ENCODE measurements at places on chromosomes 5 and 9.

- no peak for DNase-seq
Measured at GRCh38 chr5:113089653-113090335, 113.2 kb downstream of the DCP2 start.

- DNase-seq, result peak; percentile 10
Measured at GRCh38 chr5:163564321-163564938, 59.0 kb downstream of the MAT2B start.

- DNase-seq, result peak; percentile 26
Measured at GRCh38 chr5:53069626-53070025, 39.9 kb downstream of the MOCS2 start.

DNA sequence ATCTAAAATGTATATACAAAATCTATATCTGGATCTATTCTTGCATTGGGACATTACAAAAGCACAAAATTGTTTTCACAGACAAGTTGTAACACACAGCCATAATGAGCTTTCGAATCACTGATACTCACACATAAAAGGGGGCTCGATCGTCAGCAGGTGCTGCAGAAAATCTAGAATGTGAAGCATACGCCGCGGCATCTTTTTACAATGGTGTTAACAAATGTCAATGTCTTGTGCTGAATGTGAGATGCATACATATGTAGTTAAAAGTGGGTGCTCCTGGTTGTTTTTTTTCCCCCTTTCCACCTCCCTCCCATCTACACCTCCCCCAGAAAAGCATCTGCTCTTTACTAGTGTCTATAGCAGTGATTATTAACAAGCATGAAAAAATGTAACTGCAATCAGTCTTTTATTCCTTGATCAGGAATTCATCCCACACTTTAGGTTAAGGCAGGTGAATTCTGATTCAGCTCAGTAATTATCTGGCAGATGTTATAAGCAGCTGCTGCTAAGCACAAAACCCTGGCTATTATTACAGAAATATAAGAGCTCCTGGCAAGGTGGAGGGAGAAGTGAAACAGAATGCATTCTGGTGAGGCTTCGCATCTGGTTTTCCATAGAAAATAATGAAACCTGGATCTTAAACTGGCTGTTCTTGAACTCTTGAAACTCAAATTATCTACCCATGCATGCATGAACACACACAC lies 114.1 kb downstream of the MPDZ start:
- DNase-seq, result no peak

DNA sequence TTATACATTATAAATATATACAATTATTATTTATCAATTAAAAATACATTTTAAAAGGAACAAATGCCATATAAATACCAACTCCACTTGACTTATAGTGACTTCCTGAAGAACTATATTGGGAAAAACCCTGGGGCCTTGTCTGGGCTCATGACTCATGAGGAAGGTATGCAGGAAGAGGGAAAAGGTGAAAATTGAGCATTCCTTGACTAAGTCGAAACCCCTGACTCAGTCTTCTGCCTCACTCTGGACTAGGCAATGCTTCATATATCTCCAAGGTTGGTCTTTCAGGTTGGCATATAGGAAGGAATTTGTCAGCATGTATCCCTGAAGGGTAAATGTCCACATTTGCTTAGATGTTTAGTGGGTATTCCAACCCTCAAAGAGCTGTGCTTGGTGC lies 78.5 kb downstream of the SH3TC2 start:
- no peak for DNase-seq

DNA sequence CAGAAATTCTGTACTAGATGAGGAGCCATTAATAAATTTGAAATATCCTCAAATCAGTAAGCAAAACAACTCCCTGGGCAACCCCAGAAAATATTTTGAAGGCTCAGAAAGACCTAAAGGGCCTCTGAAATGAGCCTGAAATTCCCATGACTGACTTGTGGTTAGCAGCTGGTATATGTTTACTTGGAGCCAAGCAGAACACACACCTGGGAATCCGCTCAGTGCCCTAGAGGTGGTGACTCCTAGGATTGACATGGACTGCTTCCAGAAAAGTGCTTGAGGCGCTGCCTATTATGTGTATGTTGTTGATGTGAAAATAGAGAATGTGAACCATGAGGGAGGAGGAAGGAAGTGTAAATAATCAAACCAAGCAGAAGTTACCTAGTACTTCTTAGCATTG lies 14.7 kb downstream of the RFK start:
- no peak for DNase-seq

- DNase-seq, result no peak
Measured at GRCh38 chr5:78781611-78782286, 133.2 kb upstream of the LHFPL2 start.

GRCh38 chr5:112923988-112924387 lies 2.0 kb upstream of the REEP5 start:
- no peak for DNase-seq

- no peak for DNase-seq
Measured at GRCh38 chr5:139138109-139138508, 60.1 kb downstream of the SIL1 start.

GRCh38 chr5:59090323-59090722 lies 507.4 kb downstream of the RAB3C start:
- no peak for DNase-seq

DNA sequence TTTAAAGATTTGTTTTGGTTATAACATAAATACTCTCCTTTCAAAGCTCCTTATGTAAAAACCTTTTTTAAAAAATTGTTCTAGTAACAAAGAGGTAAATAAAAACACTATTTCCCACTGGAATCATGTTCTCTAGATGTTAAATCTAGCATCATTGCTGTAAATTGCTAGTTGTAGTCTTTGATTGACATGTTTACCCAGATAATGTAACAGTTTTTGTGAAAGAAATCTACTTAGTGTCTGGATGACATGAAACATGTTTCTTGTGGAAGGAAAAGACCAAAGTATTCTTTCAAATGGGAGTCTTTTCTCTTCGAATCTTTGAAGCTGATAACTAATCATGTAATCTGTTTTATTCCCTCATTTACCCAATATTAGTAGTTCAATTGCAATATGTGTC lies 1565.9 kb upstream of the WWC1 start:
- no peak for DNase-seq

GRCh38 chr9:26357803-26358344 lies 534.7 kb downstream of the CAAP1 start:
- no peak for DNase-seq

- no peak for DNase-seq
Measured at GRCh38 chr5:36523450-36523849, 83.0 kb upstream of the SLC1A3 start.

DNA sequence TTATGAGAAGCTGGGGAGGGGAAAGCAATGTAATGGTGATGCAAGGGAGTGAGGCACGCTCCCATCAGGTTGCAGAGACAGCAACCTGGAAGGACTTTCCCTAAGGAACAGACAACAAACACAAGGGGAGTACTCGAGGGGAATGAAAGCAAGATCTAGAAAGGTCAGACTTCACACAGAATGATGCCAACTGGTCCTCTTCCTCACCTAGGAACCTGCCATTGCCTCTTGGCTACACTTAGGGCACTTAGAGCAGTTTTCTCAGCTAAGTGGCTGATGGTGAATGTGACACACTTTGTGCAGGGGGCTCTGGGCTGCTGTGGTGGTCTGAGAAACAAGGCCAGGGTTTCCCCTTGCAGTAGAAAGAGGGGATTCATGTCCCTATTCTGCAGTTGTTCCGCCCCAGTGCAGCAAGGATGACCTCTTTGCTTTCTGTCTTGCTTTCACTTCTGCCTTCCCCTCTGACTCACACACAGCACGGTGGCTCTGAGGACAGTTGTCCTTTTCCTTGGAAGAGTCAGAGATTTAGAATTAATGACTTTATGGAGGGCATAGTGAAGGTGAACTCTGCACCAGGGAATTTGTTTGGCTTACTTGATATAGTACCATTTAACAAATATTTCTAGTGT lies 394.0 kb upstream of the KLF4 start:
- no peak for DNase-seq

DNA sequence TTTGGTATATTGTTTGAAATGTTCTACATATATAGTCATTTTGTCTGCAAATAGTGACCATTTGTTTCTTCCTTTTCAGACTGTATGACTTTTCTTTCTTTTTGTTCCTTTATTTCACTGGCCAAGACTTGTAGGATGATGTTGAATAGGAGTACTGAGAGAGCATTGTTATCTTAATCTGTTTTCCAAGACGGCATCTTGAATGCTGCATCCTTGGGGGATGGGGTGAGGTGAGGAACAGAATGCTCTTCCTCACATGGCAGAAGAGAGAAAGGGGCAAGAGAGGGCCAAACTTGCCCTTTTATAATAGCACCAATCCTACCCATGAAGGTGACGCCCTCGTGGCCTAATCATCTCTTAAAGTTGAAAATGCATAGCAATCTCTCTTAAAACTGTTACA lies 3.7 kb upstream of the ZNF510 start:
- DNase-seq, result no peak

DNA sequence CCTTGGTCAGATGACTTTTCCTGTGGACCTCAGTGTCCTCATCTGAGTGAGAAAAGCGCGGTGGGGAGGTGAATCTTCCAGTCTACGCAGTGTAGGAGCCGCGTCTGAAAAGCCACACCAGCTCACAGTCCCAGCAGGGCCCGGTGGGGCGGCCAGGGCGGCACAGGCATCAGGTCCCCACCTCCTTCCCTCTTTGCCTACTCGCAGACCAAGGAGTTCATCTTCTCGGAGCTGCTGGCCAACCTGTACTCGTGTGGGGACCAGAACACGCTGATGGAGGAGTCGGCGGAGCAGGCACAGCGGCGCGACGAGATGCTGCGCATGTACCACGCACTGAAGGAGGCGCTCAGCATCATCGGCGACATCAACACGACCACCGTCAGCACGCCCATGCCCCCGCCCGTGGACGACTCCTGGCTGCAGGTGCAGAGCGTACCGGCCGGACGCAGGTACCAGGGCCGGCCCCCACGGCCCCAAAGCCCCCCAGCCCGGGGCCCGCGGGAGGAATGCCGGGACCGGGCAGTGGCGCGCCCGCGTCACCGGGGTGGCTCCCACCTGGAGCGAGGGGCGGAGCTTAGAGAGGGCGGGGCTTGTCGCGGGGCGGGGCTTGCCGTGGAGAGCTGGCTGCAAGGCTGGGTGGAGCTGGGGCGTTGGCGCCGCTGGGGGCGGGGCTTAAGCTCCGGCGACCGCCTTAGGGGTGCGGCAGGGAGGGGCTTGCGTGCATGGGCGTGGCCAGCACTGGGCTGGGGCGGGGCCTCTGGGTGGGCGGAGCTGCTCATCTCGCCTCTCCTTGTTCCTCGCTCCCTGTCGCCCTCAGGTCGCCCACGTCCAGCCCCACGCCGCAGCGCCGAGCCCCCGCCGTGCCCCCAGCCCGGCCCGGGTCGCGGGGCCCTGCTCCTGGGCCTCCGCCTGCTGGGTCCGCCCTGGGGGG lies 25.6 kb downstream of the GOLGA2 start:
- peak; percentile 99 for DNase-seq

DNA sequence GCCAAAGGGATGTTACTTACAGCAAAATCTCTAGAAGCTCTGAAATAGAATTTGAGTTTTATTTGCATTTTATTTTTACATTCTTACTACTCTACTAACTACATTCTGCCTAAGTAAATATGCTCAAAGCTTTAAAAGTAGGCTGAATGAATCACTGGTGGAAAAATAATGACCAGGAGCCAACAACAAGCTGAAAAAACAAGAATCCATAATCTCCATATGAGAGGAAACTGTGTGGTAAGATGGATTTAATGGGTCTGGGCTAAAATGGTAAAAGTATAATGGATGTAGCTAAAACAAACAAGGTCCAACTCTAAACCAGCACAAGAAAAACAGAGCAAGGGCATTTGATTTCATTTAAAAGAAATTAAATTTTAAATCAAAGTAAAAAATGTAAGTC lies 525.8 kb upstream of the FTMT start:
- no peak for DNase-seq

GRCh38 chr9:36576866-36577265 lies 4.2 kb downstream of the MELK start:
- DNase-seq, result no peak

GRCh38 chr5:140399979-140400729 lies 1.5 kb upstream of the ANKHD1 start:
- no peak for DNase-seq

DNA sequence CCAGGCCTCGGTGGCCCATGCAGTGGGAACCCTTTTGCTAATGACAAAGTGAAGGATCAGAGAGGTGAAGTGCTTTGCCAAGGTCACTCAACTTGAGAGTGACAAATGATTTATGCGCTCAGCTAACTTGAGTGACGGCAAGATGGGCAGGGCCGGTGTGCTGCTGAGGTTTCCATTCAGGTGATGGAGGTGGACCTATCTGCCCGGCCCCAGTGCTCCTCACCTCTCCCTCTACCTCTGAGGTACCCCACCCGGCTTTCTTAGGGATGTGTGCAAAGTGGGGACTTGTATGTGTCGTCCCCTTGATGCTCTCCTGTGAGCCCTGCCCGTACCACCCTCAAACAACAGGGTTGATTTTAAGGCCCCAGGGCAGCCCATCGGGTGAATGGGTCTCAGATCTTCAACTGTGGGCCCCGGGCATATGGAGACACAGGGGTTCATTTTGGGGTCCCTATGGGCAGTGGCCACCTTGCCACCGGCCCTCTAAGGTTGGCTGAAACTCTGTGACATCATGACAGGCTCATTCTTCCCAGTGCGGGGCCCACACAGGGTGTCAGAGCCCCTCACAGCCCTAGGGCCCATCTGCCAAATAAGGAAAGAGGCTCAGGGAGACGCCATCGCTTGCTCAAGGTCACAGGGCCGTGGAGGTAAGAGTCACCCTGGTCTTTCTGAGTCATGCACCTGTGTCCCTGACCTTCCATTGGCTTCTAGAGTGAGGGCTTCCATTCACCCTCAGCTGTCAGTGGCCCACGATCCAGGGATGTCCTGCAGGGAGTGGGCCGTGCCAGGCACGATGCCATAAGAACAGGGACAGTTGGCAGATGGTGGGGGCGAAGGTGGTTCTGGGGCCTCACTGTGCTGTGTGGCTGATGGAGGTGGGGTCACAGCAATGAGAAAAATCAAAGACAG lies 170.6 kb upstream of the MVB12B start:
- DNase-seq, result no peak

DNA sequence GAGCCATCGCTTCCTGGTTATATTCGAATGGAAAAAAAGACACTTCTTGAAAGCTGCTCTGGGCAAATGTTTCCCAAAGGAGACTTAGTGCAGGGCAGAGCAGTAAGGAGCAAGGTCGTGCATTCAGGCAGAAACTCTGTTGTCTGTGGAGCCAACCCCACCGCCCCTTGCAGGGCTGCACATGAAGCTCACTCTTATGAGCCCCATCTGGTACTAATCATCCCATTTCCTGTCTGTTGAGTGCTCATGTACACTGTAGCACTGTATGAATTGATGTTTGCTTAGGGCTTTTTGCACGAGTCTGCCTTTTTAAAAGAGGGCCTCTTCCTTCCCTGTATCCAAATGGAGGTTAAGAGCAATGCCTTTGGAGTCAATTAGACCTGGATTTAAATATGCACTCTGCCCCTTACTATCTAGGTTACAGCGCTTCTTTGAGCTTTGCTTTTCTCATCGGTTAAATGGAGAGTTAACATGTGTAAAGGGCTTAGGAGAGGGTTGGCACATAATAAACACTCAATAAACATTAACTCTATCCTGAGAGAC lies 25.4 kb downstream of the HMHB1 start:
- no peak for DNase-seq

- DNase-seq, result no peak
Measured at GRCh38 chr9:81237565-81238231, 451.6 kb downstream of the TLE1 start.

All from T-helper 2 cell (primary cell).